ENCODE measurements at places on chromosomes 13 and 19. TPM values are rescaled to one million over a fixed set of nuclear protein-coding genes. Genes with fewer than 3 reads are reported as not detected.
A peak's percentile ranks its signal among the peaks of the same experiment; 100 is the strongest.

The PGLYRP2 gene
- not detected for total RNA-seq

The CDC42EP5 gene
- total RNA-seq: 52.8 TPM

The SLC1A6 gene
- not detected for total RNA-seq

The IRGC gene
- total RNA-seq: not detected

The IL4I1 gene
- 4.6 TPM for total RNA-seq

The FOXA3 gene
- total RNA-seq: not detected

The CPB2 gene
- not detected for total RNA-seq

The MCEMP1 gene
- total RNA-seq: 2.6 TPM

The TSSK6 gene
- 1.3 TPM for total RNA-seq

The KRTDAP gene
- total RNA-seq: not detected

- DNase-seq: peak; percentile 96
Measured at GRCh38 chr19:13861714-13862531, 15.0 kb upstream of the NANOS3 start.

DNA sequence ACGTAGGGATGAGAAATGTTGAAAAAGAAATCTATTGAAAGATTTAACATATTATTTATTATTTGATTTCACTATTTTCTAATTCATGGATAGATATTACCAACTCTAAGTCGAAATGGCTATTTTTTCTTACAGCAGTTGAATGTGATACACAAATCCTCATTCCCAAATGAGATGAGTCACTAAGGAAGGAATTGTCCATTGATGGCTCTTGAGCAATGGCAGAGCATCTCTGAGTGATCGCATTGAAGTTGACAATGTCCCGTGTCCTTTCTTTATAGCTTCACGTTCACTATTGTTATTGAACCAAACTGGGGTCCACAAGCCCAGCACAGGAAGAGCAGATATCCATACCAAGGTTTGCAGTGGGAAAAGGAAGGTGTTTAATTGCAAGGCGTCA, 648.3 kb upstream of the SPRY2 start:
- DNase-seq: no peak

GRCh38 chr13:62014299-62014698, 598.6 kb upstream of the PCDH20 start:
- no peak for DNase-seq

- no peak for DNase-seq
Measured at GRCh38 chr19:5973376-5973775, 4.6 kb downstream of the RANBP3 start.

- DNase-seq: no peak
Measured at GRCh38 chr13:51562011-51562671, 22.1 kb upstream of the WDFY2 start.

DNA sequence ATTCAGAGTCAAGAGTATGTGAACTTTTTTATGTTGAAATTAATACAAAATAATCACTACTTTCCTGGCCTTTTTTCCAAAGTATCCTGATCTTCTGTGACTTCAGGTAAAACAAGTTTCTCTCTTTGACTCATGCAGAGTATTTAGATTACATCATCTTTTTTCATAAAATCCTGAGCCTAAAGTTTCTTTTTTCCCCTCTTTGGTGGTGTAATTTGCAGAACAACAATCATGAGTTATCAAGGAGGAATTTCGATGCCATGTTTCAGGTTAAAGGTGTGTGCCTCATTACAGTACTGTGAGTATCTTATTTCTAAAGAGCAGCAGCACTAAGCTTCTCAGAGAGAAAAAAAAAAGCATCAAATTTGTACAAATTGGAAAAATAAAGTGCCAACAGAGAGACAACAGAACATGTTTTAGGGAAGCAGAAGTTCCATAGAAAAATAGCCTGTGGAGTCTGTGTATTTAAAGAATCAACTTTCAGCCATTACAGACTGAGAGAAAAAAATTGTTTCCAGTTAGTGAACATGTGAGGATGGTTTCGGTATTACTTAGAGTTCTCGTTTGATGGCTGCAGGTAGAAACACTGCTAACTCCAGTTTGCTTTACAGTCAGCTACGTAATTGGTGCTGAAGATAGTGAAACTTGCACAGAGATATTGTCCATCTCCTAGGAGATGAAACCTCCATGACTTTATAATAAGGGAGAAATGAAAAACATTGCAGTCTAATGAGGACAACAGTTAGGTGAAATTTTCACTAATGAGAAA, 78.1 kb upstream of the PCDH9 start:
- no peak for DNase-seq

DNA sequence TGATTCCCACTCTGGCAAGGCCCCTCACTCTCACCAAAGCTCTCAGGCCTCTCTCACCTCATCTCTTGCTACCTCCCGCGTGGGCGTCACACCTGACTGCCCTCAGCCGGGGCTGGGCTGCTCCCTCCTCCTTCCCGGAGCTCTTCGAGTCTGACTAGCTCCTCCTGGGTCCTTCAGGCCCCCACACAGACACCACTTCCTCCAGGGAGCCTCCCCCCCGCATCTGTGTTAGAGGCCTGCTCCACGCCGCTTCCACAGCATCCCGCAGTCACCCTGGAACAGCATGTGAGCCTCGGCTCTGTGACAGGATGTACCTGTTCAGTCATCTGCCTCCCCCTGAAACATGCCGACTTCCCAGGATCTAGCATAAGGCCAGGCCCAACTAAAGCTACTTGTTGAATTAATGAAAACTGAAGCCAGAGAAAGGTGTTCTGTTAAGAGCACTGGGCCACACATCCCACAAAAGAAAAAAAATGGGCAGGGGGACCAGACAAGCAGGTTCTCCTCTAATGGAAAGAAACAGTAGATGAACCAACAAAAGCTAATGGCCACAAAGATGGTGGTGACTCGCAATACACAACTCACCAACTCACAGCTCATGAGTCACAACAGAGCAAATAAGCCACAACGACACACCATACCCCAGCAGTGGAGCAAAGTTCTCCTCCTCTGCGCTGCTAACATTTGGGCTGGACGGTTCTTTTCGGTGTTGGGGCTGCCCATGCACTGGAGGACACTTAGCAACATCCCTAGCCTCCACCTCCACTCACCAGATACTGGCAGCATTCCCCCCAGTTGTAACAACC, 3.0 kb downstream of the PPP6R1 start:
- no peak for DNase-seq

Measured in sciatic nerve (tissue), 2 donors.